ENCODE measurements at places on chromosomes 16 and 17. TPM values are rescaled to one million over a fixed set of nuclear protein-coding genes. Genes with fewer than 3 reads are reported as not detected.

Gene ZDHHC1
- polyA plus RNA-seq = 6.8 TPM

Gene CNGB1
- 0.28 TPM for polyA plus RNA-seq

Gene SOST
- polyA plus RNA-seq = not detected

Gene ZG16
- polyA plus RNA-seq = 0.23 TPM

Gene IKZF3
- polyA plus RNA-seq = 0.34 TPM

Gene HOXB3
- polyA plus RNA-seq = 9.6 TPM

Gene CD300LF
- polyA plus RNA-seq = 1.3 TPM

Measured in adipose tissue (tissue), 3 donors.